ENCODE measurements at places on chromosomes 3 and 15.

DNA sequence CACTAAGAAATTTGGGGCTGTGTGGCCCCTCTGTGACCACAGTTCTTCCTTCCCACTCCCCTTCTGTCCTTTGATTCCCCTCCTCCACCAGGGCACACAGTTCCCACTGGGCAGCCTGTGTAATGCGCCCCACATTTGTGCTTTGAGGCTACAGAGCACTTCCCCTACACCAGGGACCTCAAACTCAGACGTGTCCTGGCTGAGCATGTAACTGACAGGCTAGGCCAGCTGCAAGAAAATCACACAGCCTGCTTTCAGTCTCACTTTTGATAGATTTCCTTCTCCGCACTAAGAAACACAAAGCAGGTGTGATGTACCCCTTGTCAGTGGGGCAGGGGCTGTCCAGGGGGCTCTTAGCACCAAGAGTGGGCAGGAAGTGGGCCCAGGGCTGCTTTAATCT, 29.6 kb downstream of the PRKCD start:
- DNase-seq = no peak

DNA sequence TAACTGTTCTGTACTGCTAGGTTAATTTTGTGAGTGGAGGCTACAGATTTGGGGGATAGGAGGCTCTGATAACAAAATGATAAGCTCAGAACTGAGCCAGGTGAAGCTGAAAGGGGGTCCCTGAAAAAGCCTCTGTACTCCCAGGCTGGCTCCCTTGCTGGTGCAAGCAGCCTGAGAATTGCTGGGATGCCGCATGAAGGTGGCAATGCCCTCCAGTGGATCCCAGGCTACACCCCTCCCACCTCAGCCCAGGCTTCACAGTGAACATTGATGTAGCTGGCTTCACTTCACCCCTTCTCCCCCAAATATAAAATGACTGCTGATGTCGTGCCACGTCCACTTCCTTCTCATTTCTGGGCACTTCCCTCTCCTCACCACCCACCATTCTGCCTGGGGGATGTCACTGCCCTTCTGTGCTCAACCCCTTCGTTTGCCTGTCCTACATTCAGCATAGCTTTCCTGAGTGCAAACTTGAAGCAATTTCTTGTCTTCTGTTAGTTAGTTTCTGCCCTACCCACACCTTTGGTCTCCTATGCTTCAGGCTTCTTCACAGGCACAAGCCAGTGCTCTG, 9.7 kb upstream of the ARHGEF26 start:
- no peak for DNase-seq

DNA sequence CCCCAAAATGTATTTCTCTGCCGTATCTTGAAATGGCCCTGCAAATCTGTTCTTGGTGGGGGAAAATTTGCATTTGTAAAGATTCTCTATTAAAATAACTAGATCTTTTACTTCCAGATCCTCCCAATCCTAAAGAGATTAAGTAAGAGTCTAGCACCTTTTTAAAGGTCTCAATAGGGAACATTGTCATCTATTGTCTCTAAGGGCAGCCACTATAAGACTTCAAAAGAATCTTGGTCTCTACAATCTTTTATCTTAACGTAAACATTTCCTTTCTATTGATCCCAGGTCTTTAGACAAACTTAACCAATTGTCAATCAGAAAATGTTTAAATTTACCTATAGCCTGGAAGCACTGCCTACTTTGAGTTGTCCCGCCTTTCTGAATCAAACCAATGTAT, 1313.3 kb downstream of the ROBO2 start:
- DNase-seq = no peak

GRCh38 chr3:152564459-152564858, 270.5 kb upstream of the P2RY1 start:
- DNase-seq = no peak

GRCh38 chr3:79246875-79247724, 520.7 kb downstream of the ROBO1 start:
- DNase-seq = no peak
